ENCODE measurements at places on chromosomes 5 and 9.

- no peak for DNase-seq
These were observed 88.9 kb downstream of the S1PR3 start for GRCh38 chr9:89080193-89080592.

DNA sequence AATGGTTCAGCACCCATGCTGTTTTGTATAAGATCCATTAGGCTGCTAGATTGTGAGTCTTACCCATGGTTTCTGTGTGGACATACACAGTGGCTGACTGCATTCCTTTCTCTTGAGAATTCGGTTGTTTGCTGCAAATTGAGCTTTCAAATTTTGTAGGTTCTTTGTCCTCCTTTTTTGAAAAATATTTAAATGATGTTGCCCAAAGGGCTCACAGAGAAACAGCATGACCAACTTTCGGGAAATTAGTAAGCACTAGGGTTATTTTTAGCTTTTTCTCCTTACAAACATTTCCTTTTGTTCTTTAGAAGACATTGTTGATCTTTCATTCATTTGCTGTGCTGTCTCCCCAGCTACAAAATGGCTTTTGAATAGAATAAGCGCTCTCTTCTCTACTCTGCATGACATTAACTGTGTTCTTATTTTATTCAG lies 79.4 kb downstream of the NLN start:
- no peak for DNase-seq

GRCh38 chr9:137372693-137373610 lies 50.0 kb downstream of the EXD3 start:
- no peak for DNase-seq

DNA sequence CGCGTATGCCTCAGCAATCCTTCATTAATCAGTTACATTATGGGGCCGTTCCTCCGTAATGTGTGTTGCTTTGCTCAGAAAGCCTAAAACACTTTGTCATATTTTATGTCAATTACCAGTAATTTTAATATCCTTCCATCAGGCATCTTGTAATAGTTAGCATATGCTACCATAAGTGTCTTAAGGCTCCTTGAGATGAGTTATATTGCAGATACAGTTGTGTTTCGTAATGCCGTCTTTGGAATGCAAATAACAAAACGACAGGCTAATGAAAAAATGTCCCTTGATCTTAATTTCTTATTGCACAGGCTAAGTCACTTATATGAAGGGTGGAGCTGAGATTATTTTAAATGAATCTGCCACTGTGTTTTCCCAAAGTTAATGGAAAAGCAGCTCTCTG lies 50.5 kb downstream of the TBCA start:
- DNase-seq, result no peak

DNA sequence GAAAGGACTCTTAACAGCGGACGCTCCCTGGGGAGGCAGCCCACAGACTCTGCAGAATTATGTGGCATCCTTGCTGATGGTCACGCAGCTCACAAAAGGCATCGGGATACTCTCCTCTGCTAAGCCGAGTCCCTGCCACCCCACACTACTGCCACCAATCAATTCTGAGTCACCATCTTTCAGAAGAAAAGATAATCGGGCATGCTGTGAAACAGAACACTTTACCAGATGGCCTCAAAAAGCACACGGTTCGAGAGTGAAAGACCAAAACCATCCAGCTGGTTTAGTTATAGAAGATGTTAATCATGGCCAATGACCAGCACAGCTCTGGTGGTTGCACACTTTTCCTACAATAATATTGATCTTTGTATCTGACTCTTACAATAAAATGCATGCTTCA lies 136.3 kb downstream of the MYO10 start:
- no peak for DNase-seq

DNA sequence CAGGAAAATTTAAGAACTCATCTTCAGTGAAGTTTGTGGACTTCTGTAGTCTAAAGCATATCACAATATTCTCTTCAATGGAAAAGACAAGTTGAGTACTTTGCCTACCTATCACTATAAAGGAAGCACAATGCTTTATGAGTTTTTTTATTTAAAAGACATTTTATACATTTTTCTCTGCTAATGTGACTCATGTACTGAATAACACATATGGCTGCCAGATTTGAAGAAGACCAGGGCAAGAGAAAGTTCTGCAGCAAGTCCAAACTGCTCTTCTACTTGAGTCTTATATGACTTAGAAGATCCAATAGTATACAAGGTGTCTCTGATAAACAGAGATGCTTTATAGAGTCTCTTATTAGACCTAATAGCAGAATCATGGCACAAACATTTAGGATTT lies 978.4 kb downstream of the TLE4 start:
- DNase-seq, result no peak

DNA sequence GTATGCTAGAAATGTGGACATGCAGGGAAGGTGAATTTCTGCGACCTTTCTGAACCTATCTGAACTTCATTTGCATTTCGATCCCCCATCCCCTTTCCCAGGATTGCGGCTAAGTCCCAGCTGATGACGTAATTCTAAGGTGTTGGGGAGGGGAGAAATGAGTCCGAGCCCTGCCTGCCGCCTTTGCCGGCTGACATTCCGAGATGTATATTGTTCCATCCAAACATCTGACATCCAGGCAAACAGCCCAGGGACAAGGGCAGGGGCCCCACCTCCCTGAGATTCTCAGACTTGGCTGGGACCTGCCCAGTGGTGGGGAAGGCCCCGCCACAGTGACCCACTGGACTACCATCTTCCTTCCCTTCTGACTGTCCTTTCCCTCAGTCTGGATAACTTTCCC lies 494.6 kb downstream of the ENC1 start:
- no peak for DNase-seq

DNA sequence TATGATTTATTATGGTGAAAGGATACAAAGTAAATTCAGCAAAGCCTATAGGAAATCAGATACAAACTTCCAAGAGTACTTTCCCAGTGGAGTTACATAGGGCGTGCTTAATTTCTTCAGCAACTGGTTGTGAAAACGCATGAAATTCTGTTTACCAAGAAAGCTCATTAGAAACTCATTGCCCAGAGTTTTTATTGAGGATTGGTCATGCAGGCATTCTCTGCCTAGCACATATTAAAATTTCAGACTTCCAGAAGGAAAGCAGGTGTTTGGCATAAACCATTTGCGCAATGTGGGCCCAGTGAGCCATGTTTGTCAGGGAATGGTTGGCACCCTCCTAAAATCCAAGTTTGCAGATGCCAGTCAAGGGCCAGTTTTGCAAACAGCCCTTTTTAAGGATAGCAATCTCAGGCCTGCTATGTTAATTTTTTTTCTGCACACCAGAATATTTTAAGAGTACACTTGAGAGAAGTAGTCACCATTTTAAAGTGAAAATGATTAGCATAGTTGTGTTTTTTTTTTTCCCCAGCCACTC lies 311.1 kb upstream of the CHD1 start:
- no peak for DNase-seq

DNA sequence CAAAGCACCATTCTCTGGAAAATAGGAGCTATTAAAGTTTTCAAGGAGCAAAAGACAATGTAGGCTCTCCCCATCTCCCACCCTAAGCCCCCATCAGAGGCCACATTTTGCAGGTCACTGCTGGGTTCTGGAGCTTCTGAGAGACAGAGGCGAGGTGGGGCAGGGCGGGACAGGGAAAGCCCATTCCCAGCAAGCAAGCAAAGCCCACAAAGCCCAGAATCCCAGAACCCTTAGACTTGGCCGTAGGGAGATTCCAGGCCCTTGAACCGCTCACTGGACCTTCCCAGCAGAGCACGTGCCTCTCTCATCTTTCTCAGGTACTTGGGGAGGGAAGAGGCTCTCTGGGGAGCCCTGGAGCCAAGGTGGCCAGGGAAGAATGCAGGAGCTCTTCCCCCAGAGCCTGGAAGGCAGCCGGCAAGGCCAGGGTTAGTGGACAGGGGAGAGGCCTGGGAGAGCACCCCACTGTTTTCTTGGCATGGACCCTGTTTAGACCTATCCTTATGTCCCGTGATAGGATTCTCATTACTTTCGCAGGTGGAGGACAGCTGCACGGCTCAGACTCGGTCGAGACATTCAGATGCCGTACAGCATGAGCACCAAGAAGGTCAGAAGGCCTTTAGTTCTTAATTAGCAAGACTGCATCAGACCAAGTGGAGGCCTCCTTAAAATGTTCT lies 52.4 kb downstream of the ZNF354C start:
- DNase-seq, result no peak

DNA sequence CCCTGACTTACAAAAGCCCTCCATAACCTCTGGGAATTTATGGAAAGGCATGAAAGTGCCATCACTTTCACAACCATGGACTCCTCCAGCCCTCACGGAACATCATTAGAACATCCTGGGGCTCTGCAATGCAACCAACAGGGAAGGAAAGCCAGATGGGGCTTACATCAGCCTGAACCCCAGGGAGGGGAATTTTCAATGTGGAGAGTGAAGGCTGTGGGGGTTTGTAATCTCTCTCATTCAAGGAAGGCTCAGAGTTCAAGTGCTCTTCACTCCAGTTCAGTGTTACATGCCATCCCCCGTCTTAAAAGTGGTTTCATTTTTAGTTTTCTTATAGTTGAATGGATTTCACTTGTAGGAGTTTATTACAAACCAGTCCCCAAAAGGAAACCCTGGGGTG lies 5.7 kb downstream of the SPRY4 start:
- DNase-seq, result no peak
